Femur (tissue), 1 donor: ENCODE measurements at places on chromosomes 5 and 9.

- no peak for DNase-seq
These were observed 28.7 kb upstream of the PDE4D start for GRCh38 chr5:59922220-59922619.

GRCh38 chr5:51517838-51518237 lies 134.6 kb downstream of the ISL1 start:
- DNase-seq: no peak

- DNase-seq: no peak
These were observed 114.3 kb upstream of the DAP start for GRCh38 chr5:10875201-10875768.

DNA sequence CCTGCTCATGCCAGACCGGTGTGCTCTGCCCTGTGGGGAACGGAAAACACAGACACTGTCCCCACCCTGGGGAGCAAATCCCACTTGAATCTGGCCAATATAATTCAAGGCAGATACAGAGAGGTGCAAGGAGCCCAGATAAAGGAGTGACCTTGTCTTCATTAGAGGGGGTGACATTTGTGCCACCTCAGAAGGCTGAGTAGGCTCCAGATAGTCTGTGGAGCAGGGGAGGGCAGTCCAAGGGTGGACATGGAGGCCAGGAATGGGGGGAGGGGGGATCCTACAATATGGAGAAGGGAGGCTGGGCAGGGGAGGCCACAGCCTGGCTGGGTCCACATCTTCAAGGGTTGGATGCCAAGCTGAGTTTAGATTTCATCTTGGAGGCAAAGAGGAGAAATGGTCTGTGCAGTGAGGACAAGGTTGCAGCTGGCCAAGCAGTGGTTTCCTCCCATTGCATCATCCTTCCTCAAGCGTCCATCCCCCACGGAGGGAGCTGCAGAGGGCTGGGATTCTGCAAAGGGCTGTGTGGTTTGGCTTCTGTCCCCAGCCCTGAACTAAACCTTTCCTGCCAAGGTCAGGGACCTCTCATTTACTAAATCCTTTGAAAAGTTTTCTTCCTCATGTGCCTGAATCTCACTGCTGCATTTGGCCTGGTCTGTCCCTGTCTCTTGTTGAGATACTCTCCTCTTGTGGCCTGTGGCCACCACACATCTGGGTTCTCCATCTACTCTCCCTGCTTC lies 60.1 kb downstream of the GALNT12 start:
- peak; percentile 83 for DNase-seq

DNA sequence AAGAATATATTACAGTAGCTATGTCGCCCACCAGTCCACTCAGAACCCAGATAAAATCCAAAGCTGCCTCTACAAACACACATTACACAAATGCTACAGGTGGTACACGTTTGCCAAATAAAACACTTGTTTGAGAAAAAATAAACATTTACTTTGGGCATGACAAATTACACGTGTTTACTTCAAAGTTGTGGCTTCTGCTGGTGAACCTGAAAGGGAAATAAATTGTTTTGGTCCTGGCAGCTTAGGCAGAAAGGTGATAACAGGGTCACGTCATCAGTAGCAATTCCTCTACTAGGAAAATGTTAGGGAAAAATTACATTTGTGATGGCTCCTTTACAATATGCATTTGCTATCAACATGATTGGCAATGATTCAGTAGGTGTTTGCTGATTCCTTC lies 497.3 kb upstream of the WWC1 start:
- no peak for DNase-seq

DNA sequence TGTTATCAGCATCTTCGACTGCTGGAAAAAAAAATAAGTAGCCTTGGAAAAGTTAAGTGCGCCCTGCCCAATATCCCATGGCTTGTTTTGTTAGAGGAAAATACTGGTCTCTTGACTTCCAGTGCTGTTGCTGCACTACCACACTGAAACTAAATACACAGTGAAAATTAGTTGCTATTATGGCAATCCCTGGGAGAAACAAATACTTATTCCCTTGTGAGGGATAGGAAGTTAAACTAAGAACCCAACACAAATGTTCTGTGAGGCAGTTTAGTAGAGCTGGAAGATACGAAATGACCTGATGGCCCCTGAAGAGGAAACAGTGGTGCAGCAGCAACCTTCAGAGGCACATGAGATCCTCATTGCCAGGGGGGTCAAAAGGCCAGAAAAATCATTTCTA lies 164.0 kb downstream of the ARL15 start:
- DNase-seq: no peak

GRCh38 chr5:132489871-132490483 lies 596 bp downstream of the IRF1 start:
- peak; percentile 62 for DNase-seq

DNA sequence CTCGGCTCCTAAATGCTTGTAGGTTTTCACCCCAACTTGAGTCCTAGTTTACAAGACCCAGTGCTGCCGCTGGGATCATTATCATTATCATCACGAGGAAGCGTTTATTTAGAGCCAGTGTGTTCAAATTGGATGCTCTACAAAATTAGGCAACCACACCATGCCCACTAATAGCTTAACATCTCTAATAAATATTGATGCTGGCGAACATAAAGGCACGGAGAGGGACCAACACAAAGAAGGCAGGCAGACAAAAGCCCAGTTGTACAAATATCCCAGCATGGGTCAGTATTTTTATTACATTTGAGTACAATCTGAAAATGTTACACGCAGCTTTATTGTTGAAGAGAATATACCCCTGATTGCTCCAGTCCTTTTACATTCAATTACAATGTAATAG lies 4.7 kb downstream of the CFAP77 start:
- DNase-seq: no peak

- no peak for DNase-seq
These were observed at the start of gene IL7R for GRCh38 chr5:35856765-35857351. TSS of gene IL7R (plus strand) at chr5:35856891. CDS start at chr5:35856978, 87 bp downstream.

- no peak for DNase-seq
These were observed 509.4 kb downstream of the BNC2 start for GRCh38 chr9:16361118-16361517.

DNA sequence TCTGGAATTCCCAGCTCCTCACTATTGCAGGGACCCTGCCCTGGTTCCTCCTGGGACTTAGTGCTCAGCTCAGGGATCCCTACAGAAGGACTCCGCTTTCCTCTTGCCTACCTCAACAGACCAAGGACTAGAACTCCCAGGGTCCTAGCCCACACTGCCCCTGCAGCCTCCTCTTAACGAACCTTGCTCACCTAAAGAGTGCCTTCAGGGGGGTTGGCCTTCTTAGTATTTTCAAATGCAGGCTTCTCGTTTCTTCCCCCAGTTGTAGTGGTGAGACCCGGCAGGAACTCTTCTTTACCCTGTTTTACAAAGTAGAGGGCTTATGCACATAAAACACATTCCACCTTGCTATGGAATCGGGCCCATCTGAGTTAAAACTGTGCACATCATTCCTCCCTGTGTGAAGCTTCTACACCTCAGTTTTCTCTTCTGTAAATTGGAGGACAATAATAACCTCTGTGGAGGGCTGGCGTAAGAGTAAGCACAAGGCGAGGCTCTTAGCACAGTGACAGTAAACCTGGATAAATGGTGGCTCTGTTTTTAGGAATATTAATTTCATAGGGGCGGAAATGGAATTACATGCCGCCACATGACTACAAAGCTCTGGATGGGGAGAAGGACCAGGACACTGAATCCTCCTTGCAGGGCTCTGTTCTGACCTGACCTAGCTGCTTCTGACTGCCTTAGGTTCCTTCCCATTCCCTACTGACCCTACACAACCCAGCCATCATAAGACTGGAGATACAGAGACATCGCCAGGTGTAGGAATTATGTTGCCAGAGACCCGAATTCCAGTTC lies 3.8 kb upstream of the HAND1 start:
- DNase-seq: no peak

DNA sequence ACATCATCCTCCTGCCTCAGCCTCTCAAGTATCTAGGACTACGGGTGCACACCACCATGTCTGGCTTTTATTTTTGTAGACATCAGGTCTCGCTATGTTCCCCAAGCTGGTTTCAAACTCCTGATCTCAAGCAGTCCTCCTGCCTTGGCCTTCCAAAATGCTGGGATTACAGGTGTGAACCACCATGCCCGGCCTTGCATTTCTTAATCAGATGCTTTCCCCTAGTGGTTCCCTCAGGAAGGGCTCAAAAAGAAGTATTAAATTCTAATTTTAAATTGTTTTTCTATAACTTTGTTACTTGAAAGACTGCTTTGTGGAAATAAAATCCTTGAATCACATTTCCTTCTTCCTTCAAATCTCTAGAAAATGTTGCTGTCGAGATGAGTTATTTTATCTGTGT lies 79.5 kb upstream of the ROR2 start:
- DNase-seq: no peak

DNA sequence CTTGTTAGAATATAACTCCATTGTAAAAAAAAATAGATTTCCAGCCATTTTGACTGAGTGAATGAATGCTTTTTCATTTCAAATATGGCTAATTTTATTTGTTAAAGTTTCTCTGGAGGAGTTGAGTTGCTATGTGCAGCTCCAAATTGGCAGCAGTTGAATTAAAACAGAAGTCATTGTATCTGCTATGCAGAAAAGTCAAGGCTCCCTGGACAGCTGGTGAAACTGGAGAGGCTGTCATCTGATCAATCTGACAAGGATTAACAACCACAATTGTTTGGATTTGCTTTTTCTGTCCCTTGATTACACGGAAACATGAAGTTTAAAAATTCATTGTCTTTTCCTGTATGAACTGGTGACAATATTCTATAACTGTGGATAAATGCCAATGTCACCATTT lies 713.9 kb downstream of the EFNA5 start:
- peak; percentile 23 for DNase-seq

- DNase-seq: no peak
These were observed 93.3 kb downstream of the MELK start for GRCh38 chr9:36665921-36666431.

DNA sequence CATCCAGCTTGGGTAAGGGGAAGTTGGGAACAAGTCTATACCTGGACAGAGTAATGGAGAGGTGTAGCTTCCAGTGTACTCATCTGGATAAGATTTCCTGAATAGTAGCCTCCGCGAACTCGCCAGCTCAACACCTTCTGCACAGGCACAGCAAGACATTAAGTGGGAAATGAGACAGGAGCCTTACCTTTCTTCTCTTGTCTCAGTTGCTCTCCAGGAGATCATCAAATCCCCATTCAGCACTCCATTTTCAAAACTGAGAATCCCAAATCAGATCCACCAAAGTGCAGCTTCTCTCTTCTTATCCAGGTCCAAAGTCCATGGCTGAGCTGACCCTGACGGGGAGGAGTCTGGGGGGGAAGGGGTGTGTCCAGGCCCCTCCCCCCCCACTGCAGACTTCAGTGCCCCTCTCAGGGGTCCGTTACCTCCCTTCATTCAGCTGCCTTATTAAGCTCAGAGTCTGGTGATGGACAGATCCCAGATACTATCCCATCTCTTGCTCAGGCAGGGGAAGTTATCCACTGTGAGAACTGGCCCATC lies 5.9 kb upstream of the MGAT1 start:
- DNase-seq: no peak

DNA sequence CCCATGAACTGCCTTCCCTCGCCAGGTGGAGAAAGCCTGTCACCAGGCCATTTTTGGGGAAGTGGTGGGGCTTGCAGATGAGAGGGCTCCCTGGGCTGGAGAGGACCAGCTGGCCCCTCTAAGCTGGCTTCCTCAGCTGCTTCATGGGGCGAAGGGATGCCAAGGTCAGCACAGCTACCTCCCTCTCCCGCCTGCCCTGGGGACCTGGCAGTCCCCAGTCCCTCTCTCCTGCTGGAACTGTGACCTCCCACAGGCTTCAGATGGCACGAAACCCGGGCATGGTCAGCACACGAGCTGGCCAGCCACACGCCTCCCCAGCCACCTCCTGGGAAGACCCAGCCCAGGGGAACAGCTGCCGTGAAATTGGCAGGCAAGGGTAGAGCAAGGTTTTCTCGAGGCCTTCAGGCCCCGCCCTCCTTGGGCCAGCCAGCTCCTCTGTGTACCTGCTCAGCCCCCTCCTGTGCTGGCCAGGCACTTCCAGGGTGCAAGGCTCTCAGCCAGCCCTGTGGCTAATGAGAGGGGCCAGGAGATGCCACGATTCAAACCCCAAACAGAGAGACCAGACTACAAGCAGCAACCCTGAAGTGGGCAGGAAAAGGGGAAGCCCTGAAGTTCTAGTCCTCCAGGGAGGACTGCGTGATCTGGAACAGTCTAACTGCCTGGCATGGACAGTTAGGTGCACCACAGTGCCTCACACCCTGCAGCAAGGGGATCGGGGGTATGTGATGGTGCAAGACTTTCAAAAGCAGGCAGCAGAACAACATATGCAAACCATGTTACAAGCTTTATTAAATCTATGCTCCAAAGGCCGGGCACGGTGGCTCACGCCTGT lies 12.9 kb downstream of the PLPP7 start:
- peak; percentile 38 for DNase-seq

- no peak for DNase-seq
These were observed 1584.0 kb upstream of the ACO1 start for GRCh38 chr9:30800421-30800820.

GRCh38 chr9:37963936-37964739 lies 60.2 kb upstream of the SLC25A51 start:
- DNase-seq: no peak

- peak; percentile 37 for DNase-seq
These were observed 11.6 kb upstream of the NKD2 start for GRCh38 chr5:997001-997474.

DNA sequence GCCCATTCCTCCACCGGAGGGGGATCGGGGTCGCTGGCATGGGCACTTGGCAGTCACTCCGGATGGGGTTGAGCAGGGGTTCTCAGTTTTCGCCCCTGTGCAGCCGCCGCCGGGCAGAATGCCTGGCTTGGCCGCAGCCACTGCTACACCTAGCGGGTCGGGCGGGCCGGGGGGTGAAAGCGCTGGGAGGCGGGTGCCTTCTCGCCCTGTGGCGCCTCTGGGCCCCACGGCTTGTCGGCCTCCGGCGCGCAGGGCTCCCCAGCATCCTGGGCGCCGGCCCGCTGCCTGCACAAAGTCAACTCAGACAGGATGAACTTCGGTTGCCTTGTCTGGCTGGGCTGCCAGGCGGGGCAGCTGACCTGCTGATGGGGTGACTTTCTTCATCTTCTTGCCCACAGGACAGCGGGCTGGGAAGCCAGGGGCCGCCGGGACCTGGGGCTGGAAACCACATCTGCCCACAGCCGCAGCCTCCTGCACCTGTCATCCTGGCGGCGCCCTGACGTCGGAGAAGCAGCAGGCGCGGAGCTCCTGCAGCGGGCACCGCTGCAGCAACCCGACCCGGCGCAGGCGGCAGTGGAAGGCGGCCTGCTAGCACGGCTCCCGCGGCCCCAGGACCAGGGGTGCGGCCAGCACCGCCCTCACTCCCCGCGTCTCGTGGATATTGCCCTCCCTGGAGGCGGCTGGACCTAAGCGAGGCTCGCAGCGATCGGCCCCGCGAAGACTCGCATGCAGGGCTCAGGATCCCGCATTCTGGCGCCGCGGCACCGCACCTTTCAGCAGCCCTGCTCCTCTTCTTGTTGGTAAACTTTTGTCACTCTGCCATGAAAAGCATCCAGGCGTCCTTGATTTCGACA lies 1.3 kb upstream of the ANKRD18A start:
- peak; percentile 21 for DNase-seq

- no peak for DNase-seq
These were observed 25.6 kb upstream of the LARP1 start for GRCh38 chr5:154729613-154730012.
